ENCODE measurements at places on chromosomes 5 and 9. TPM values are rescaled to one million over a fixed set of nuclear protein-coding genes. Genes with fewer than 3 reads are reported as not detected.

DNA sequence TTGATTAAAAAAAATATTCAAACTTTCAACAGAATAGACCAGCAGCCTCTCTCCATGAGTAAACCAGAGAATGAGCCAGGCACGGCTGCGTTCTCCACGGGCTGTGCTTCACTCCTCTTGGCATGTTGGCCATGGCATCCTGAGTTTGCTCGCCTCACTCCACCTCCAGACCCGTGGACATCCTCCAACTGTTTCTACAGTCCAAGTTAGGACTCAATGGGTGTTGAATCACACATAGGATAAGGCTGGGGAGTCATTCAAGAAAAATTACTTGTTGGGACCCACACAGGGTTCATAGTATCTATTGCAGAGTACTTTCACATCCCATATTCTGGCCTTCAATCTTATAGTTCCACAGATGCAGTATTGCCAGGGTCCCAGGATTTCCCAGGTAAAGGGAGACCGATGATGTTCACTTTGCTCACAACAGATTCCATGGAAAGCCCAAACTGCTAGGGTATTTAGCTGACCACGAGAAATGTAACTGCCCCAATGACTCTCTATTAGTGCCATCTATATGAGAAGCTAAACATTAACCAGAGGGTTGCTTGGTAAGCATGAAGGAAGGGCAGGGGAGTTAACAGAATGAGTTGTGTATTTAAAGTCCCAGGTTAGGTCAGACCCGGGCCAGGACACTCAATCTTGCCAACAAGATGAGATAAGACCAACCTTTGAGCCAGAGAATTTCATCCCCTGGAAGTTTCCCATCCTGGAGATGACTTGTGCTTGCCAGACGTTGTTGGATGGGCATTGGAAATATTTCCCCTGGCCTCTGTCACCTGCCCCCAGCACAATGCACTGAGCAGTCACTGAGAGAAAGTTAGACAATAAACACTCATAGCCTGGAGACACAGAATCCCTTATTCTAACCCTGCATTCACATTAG, 19.7 kb upstream of the GDA start:
- DNase-seq = no peak

DNA sequence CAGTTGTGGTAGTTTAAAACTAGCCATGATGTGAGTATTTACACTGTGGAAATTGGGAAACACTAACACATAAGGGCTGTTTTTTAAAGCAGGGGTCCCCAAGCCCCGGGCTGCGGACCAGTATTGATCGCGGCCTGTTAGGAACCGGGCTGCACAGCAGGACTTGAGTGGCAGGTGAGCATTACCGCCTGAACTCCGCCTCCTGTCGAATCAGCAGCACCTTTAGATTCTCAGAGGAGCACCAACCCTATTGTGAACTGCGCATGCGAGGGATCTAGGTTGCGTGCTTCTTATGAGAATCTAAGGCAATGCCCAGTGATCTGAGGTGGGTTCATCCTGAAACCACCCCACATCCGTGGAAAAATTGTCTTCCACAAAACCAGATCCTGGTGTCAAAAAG, 127.8 kb downstream of the PCSK5 start:
- no peak for DNase-seq

GRCh38 chr9:35028341-35028740, 38.8 kb downstream of the DNAJB5 start:
- DNase-seq = no peak

DNA sequence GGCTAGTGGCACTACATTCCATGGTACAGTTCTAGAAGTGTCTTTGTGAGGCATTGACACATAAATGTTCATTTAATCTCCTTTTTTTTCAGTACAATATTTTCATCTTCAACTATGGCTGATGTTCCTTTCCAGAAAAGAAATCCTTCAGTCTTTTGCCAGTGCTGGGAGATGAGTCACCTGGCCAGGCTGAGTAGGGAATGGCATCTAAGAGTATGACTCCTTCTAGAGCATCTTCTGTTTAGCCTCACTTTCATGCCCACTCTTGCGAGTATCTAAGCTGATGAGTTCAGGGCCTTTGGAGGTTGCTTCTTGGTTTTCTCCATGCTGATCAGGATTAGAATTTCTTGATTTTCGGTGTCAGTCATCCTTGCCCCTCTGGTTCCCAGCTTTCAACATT, 124.4 kb downstream of the SLC28A3 start:
- no peak for DNase-seq

DNA sequence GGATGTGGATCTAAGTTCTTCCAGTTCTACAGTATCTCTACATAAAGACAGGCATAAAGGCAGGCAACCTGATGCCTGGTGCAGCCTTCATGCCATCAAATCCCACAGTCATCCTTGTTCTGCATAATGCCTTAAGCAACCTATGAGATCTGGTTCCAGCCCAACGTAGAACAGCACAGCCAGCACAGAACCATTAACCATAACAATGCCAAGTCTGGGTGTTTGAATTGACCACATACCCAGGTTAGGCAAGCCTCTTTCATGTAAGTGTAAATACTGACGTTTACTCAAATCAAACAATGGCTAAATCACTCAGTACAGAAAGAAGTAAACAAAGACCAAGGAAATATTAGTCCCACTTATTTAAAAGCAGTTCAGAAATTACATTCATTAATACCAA, 195.0 kb downstream of the ADAMTSL1 start:
- no peak for DNase-seq

LECT2 gene
- not detected for total RNA-seq
